ENCODE measurements at places on chromosomes 11 and 22.

- peak; percentile 36 for DNase-seq
Observed at GRCh38 chr11:116224154-116224888, 548.5 kb downstream of the BUD13 start.

DNA sequence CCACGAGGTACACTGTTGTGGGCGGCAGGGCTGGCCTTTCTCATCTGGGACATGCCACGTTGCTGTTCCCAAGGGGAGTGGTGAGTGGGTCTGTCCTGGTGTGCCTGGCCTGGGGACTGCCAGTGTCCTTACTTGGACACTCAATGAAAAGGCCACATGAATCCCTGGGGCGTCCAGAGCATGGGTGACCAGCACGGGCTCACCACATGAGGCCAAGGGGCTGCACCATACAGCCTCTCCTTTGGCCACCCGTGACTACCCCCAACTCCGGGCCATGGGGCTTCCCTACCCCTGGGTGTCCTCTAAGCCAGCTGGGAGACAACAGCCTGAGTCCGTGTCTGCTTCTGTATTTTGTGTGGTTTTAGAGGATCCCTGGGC is 20.2 kb upstream of the TXNRD2 start:
- DNase-seq: no peak

GRCh38 chr11:11894486-11894885 is 52.7 kb downstream of the USP47 start:
- DNase-seq: peak; percentile 68

- DNase-seq: no peak
Observed at GRCh38 chr11:2588809-2589537, 110.8 kb downstream of the KCNQ1OT1 start.

DNA sequence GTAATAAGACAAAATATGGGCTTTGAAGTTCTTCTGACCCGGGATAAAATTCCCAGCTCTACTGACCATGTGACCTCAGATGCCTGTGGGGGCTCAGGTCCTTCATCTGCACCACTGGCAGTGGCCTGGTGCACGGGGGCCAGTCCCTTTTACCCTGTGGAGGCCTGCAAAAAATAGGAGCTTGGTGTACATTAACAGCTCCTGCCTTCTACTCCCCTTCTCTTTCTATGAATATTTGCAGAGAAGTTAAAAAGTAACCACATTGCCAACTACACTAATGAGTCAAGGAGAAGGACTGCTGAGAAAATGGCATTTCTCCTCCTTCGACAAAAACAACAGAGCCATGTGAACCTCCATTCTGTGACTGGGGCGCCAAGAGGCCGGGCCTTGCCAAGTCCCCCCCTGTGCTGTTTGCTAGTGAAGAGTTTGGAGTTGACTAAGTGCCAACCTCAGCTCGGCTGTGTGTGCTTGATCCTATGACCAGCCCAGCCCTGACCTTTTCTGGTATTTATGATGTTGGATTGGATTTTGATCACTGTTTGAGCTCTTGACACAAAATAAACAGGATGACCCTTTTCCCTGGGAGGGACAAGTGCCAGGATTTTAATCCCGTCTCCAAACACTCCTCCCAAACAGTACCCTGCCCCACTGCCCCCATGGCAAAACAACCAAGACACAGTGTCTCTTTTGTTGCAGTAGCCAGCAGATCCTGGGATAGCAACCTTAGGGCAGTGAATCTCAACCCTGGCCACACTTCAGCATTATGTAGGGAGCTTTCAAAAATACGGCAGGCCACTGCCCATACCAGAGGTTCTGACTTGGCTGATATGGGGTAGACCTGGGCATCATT is 380.1 kb downstream of the LARGE1 start:
- DNase-seq: no peak

DNA sequence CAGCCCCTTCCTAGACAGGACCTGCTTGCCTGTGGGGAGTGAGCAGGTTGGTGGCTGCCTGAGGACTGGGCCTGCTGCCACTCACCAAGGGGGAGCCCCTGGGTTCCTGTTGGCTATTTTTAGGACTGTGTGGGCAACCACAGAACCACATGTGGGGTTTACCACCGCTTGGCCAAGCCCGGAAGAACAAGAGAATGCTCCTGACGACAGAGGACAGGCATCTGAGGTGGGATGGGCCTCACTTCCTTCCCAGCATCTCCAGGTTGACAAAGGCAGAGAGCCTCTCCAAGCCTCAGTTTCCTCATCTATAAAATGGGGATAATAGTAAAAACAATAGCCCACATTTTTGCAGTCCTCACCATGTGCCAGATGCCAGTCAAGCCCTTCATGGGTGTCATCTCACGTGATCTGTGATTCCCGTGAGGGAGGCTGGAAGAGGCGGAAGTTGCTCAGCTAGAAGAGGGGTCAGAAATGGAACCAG is 43.6 kb downstream of the LRRC32 start:
- peak; percentile 76 for DNase-seq

- no peak for DNase-seq
Observed at GRCh38 chr11:88332851-88333250, 4.7 kb downstream of the CTSC start.

GRCh38 chr11:86204356-86204755 is 40.2 kb upstream of the EED start:
- DNase-seq: no peak

DNA sequence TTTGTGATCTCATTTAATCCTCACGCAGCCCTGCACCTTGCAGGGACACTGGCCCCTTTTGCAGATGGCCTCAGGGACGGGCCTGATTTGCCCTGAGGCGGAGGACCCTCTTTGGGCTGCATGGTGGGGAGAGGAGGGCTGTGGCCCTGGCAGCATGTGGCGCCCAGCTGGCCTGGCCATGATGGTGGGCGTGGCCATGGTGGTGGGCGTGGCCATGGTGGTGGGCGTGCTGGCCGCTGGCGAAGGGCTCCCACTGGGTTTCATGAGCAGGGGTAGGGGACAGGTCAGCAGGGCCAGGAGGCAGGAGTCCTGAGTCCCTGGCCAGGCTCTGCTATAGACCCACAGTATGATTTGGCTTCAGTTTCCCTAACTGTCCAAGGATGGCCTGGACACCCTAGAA is 13.1 kb downstream of the WNT11 start:
- no peak for DNase-seq

GRCh38 chr11:127274328-127274676 is 273.7 kb upstream of the KIRREL3 start:
- DNase-seq: no peak

- peak; percentile 53 for DNase-seq
Observed at GRCh38 chr11:120344302-120345004, 8.2 kb downstream of the ARHGEF12 start.

DNA sequence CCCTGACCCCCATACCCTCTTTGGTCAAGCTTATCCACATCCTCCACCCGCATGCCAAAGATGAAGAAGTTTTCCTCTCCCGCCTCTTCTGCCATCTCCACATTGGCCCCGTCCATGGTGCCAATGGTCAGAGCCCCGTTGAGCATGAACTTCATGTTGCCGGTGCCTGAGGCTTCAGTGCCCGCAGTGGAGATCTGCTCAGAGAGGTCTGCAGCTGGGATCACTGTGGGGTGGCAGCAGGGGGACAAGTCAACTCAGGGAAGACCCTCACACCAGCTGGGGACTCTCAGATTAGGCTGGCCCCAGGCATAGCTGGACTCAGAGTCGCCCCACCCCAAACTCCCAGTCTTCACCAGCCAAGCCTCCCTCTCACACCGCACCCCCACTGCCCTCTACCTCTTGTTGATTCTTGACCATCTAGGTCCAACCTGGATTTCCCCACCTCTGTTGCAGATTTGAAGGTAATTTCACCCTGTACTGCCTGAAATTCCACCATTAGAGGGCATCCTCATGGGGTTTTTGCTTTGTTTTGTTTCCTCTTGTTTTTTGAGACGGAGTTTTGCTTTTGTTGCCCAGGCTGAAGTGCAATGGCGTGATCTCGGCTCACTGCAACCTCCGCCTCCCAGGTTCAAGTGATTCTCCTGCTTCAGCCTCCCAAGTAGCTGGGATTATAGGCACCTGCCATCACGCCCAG is 6.6 kb upstream of the RASGRP2 start:
- no peak for DNase-seq

DNA sequence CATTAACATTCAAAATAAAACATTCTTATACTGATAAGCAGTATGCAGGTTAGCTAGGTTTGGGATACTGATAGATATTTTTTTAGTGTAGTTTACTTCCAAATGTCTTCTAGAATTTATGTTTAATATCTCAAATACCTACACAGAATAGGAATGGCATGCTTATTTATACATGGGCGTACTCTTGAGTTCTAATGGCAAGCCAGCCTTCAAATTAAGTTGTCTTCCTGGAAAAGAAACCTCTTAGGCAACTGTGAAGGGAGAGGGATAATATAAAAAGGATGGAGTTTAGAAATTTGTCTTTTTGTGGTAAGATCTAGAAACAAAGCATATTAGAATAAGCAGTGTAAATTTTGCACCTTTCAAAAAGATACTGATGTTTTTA is 65.4 kb downstream of the MTMR3 start:
- no peak for DNase-seq

DNA sequence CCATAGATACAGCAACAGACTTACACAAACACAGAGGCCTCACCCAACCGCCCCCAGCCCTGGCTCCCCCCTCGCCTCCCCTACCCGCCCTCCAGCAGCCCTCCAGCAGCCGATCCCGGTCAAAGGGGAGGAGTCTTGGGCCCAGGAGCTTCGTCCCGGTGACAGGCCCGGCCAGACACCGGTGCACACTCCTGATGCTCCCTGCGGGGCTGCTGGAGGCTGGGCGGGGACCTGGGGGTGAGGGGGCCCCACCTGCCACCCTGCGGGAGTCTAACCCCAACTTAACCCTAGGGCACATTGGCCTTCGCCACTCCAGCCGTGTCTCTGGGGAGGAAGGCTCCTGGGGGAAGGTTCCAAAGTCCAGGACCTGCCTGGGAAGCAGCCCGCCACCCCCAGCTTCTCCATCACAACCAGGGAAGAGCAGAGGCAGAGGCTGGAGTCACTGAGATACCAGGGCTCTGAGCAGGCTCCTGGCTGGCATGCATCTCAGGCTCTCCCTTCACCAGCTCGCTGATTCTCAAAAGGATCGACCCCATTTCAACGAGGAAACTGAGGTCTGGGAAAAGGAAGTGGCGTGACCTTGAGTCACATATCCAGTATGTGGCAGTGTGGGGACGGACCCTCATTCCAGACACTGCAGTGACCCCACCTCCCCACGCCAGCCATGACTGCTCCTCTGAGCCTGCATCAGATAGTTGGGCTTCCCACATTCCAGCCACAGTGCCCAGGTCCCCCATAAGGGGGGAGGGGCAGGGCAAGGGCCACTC is 14.4 kb downstream of the BCL9L start:
- DNase-seq: peak; percentile 61

DNA sequence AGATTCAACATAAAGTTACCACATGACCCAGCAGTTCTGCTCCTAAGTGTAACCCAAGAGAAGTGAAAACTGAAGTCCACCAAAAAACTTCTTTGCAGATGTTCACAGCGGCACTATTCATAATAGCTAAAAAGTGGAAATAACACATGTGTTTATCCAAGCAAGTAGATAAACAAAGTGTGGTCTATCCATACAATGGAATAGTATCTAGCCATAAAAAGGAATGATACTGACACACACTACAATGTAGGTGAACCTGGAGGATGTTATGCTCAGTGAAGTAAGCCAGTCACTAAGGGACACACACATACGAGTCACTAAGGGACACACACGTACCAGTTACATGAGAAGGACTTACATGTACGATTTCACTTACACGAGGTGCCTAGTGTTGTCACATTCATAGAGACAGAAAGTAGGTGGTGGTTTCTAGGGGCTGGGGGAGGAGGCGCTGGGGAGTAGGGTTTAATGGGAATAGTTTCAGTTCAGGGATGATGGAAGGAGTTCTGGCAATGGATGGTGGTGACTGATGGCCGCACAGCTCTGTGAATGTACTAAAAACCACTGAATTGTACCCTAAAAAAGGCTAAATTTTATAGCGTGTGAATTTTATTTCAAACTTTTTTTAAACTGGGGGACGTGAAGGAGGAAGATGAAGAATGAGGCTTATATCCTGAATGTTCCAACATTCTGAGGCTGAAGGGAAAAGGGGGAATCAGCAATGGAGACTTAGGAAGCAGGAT is 27.2 kb upstream of the COMT start:
- no peak for DNase-seq

DNA sequence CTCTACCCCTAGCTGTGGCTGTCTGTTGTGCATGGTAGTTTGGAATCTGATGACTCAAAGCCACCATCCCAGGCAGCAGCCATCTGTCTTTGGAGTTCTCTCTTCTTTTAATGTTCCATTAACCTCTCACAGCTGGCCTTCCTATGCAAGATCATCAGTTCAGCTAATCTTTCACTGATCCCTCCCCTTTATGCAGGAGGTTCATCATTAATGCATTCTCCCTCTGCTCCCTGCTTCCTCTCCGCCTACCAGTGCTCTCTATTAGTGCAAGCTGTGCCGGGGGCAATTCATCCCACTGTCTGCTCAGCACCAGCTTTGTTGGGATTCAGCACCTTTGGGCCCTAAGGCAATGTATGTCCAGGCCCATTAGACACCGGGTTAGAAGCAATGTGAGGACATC is 413.0 kb upstream of the LRRC4C start:
- peak; percentile 13 for DNase-seq

DNA sequence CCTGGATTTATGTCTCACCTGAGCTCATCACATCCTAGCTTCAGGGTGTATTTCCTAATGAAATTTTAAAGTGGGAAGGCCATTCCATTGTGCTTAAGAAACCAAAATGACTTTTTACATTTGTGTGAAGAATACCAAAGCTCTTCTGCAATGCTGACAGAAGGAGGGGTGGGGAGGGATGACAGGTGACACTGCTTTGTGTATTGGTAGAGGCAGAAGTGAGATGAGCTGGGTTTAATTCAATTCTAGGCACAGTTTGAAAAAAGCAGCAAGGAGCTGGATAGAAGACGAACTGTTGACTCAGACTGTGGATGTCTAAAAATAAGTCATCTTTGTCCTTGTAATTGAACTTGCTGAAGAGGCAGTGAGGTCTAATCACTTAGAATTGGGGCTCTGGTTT is 710.3 kb upstream of the KIRREL3 start:
- no peak for DNase-seq

DNA sequence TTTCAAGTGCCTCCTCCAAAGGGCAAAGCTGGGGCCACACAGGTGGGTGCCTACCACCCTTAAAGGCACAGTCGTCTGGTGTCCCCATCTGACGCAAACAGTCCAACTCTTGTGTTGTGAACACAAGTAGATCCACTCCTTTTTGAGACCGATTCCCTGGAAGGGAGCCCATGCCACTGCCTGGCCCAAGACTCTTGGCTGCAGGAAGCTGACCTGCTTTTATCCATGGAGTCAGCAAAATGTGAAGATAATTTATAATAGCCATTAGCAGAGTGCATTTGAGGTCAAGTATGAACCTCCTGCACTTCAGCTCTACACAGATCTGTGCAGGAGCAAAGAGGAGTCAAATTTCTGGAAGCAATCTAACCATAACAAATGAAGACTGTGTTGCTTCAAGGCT is 68.5 kb downstream of the ADM start:
- DNase-seq: no peak
